ENCODE measurements at places on chromosomes 6 and 20.

- DNase-seq = no peak
Measured at GRCh38 chr20:35772563-35773058, 796 bp downstream of the PHF20 start.

- DNase-seq = no peak
Measured at GRCh38 chr20:51917886-51918535, 115.7 kb upstream of the SALL4 start.

- DNase-seq = peak; percentile 92
Measured at GRCh38 chr6:120354452-120355098, 979.7 kb downstream of the TBC1D32 start.

DNA sequence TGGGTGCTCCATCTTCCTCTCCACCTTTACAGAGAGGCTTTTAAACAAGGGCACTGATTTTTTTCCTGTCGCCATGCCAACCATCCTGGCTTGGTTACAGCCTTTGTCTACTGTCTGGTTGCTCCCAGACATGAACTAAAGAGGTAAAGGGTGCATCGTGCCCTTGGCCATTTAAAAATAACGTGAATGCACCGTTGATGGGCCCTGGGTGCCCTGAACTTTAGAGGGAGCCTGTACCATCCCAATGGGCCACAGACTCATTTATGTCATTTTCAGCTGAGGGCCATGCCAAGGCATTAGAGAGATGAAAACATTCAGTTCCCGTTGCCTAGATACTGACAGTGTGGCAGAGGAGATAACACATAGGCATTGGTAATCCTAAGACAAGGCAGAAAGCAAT lies 23.3 kb downstream of the TMC2 start:
- DNase-seq = no peak

DNA sequence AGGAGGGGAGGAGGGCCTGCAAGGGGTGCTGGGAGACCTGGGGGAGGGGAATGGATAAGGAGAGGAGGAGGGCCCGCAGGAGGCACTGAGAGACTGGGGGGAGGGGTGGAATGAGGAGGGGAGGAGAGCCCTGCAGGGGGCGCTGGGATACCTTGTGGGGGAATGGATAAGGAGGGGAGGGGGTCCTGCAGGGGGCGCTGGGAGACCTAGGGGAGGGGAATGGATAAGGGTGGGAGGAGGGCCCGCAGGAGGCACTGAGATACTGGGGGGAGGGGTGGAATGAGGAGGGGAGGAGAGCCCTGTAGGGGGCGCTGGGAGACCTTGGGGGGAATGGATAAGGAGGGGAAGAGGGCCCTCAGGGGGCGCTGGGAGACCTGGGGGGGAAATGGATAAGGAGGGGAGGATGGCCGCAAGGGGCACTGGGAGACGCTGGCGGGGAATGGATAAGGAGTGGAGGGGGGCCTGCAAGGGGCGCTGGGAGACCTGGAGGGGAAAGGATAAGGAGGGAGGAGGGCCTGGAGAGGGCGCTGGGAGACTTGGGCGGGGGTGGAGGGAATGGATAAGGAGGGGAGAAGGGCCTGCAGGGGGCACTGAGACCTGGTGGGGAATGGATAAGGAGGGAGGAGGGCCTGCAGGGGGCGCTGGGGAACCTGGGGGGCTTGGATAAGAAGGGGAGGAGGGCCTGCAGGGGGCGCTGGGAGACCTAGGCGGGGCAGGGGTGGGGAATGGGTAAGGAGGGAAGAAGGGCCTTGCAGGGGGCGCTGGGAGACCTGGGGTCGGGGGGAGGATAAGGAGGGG lies 1.3 kb upstream of the CTCFL start:
- DNase-seq = no peak

DNA sequence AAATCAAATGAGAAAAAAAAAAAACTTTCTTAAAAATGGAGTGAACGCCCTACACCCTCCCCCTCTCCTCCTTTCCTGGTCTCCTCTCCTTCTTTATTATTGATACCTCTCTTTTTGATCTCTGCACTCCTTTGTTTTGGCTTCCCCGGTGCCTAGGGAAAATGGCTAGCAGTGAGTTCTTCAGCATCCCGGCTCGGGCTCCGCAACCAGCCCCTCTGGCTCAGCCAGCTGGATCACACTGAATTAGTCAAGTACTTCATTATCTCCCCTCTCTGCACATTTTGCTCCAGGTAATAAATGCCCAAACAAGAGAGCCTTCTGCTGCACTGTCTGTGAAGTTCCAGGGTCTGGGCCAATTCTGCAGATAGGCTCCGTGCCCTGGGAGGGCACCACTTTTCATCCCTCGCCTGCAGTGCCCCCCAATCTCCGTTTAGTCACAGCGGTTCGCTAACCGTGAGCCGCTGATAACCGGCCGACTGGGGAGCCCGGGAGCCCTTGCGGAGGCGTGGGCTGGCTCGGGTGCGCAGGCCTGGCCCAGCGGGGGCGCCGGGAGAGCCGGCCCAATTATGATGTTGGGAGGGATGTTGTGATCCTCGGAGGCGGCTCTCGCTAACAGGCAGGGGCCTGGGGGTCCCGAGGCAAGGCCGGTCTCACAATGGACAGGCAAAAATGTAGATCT lies 301.9 kb downstream of the TFAP2A start:
- DNase-seq = no peak

Data from foreskin keratinocyte (primary cell).